NCI-H1092 (cell line): ENCODE measurements at places on chromosomes 2 and 18.

GRCh38 chr18:9914334-9914583 is 443 bp downstream of the VAPA start:
- DNase-seq = no peak

DNA sequence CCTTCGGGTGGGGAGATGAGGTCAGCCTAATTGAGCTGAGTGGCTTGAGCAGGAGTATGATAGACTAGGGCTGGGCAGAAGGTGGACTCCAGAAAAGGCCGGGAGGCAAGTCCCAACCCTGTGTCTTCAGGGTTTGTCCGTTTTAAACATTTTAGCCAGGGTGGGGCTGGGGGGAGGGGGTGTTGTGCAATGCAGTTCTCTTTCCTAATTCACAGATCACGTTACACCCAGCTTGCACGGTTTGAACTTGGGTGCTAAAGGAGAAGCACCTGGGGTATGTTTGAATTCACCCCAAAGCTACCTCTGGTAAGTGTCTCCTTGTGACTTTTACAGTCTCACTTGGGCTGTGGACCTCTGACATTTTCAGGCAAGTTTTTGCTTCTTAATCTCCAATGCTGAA is 233.3 kb downstream of the AGAP1 start:
- DNase-seq = no peak

DNA sequence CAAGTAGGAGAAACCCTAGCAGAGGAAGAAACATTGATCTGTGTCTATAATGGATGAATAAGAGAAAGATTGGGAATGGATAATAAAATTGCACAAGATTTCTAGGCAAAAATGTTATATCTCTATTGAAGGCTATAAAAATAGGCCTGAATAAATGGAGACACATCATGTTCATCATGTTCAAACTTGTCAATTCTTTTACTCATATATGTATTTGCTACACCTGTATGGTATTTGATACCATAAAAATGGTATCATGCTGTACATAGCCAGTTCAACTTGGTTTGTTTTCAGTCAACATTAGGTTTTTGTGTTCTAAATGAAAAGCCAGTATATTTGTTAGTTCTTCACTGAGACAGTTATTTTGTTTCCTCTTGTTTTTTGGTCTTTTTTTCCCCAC is 132.2 kb upstream of the RNF152 start:
- DNase-seq = no peak

- no peak for DNase-seq
These were observed 1.3 kb upstream of the SCYGR3 start for GRCh38 chr2:227615906-227616305.

GRCh38 chr18:62844850-62845643 is 129.7 kb downstream of the PHLPP1 start:
- no peak for DNase-seq

GRCh38 chr18:74534981-74535649 is 815 bp downstream of the CNDP1 start:
- no peak for DNase-seq

- no peak for DNase-seq
These were observed 46.6 kb upstream of the TCF4 start for GRCh38 chr18:55634545-55634944.

DNA sequence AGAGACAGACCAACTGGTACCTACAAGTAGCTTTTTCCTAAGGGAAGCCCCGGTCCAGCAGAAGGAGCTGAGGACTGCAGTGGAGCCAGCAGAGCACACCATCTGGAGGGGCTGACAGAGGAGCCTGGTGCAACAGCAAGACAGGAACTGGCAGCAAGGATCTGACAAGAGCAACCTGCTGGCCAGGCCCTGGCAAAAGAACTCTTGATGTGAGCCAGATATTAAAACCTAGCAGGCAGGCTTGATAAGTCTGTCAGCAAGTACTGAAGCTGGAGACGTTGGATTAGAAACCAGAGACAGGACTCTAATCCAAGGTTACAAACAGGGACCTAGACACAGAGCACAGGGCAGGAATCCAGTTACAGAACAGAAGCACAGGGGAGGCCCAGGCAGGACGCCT is 260.7 kb upstream of the MGAT5 start:
- no peak for DNase-seq

DNA sequence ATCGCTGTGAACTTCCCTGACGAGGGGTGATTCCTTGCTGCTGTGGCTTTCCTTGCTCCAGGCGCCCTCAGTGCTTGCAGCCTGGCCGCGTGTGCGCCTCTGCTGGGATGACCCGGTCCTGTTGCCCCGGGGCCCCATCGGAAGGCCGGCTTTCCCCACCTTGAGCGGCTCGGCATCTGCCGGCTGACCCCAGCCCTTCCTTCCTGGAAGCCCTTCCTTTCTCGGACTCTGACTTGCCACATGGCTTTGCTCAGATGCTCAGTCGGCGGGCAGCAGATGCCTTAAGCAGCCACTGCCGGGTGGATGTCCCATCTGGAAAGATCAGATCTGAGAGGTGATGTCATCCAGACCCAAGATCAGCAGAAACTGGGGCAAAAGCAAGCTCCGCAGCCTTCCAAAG is 100.5 kb upstream of the ODC1 start:
- no peak for DNase-seq

- DNase-seq = no peak
These were observed 68.2 kb upstream of the STON1 start for GRCh38 chr2:48461721-48462120.

DNA sequence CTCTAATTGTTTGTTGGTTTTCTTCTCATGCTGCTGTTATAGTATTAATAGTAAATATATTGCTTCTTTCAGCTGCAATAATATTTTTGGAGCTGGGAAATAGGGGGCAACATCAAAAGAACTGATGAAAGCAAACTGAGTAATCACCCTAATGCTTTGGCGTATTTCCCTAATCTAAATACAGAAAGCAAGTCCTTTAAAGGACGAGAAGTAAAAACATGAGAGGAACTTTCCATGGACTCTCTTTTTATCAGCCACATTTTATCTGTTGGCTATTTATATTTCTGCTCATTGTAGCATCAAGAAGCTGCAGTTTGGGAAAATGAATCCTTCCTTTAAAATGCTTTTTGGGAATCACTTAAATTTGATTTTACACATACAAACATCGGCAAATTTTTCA is 139.9 kb upstream of the SLC8A1 start:
- no peak for DNase-seq

GRCh38 chr2:63834401-63834800 is 7.3 kb upstream of the UGP2 start:
- DNase-seq = no peak

- no peak for DNase-seq
These were observed 19.3 kb downstream of the PTMA start for GRCh38 chr2:231727621-231728020.

GRCh38 chr18:36297417-36298125 is at the start of gene FHOD3:
TSS of gene FHOD3 (plus strand) at chr18:36297713. CDS start at chr18:36297836, 123 bp downstream.
- DNase-seq = peak; percentile 66

- DNase-seq = no peak
These were observed 54.5 kb downstream of the RASGRP3 start for GRCh38 chr2:33530690-33531548.

DNA sequence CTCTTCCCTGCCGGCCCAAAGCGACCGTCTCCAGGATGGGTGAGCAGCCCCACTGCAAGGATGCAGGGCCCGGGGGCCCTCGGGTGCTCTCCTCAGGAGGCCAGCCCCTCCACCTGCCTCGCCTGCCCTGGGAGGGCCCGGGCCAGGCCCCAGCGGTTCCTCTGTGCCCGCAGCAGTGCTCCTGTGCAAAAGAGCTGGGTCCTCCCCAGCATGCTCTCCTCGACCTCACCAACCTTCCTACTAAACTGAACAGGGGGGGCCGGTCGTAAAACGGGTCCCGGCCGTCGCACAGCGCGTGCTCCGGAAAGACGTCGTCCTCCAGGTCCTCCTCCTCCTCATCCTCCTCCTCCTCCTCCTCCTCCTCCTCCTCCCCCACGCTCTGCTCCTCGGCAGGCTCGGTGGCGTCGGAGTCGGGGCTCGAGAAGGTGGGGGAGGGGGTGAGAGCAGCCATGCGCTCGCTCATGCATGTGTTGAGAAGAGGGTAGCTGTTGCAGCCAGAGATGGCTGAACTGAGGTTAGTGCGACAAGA is 62.9 kb downstream of the KIF1A start:
- no peak for DNase-seq

- DNase-seq = no peak
These were observed 65.2 kb upstream of the CTAGE1 start for GRCh38 chr18:22482948-22483347.

DNA sequence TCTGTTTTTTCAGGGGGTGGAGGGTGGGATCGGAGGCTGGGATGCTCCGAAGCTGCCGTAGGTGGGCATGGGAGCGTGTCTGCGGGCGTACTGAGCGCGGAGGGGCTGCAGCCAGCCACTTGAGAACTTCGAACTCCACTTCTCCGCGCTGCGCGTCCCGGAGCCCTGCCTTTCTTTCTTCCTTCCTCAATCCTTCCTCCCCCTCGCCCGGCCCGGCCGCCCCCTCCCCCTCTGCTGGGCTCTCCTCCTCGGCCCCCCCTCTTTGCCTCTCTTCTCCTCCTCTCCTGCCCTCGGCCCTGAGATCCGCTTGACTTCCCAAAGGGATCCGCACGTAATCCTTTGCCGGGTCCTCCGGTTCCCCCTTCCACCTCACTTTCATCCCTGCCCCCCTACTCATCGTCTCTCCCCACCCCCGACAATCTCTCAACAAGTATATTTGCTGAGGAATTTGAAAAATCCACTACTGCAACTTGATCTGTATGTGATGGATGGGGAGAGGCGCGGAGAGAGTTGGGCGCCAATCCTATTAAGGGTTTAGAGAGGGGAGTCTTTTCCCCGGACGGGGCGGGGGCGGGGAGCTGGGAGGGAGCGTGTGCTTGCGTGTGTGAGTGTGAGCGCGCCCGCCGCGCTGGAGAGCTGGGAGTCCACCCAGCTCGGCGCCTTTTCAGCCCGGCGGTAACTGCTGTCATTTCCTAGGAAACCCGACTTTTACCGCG is 1.1 kb downstream of the GLI2 start:
- DNase-seq = no peak

GRCh38 chr2:168490946-168491605 is 35.0 kb downstream of the CERS6 start:
- DNase-seq = no peak

DNA sequence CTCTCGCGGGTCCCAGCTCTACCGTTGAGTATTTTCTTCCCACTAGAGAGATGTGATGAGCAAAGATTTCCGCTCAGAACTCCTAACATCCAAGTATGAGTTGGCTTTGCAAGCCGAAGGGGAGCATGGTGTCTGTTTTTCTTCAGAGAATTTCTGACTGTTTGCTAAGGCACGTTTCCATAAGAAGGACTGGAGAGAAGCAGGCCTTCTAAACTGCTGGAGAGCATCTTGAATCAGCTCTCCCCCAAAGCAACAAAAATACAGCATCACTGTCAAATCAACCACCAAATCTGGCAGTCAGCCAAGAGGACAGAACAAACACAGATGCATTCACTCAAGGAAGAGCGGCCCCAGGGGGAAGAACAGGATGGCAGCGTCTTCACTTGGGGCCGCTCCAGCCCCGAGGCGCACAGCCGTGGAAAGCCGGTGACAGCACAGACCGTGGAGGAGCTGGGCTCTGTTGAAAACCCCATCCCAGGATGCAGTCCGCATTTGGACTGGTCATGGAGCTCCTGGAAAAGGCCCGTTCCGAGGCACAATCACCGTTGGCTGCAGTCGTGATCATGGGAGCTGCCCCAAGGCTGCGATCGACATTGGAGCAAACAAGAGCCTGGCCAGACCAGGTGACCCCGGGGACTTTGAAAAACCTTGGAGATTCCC is 101.4 kb downstream of the NFATC1 start:
- peak; percentile 38 for DNase-seq

DNA sequence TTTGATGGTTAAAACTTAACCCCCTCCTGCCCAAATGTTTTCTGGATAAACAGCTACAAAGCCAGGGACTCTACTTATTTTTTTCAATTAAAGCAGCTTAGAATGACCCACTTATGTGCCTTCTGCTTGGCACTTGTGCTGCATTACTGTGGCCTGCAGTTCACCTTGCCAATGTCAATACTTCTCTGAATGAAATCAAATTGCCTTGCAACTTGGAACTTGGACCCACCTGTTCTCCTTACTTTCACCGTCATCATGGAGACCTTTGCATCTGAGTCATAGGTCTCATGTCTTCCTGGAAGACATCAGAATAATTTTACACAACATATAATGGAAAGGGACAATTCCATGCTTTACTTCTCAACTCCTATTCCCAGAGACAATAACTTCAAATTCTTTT is 92.1 kb upstream of the FHL2 start:
- DNase-seq = no peak

DNA sequence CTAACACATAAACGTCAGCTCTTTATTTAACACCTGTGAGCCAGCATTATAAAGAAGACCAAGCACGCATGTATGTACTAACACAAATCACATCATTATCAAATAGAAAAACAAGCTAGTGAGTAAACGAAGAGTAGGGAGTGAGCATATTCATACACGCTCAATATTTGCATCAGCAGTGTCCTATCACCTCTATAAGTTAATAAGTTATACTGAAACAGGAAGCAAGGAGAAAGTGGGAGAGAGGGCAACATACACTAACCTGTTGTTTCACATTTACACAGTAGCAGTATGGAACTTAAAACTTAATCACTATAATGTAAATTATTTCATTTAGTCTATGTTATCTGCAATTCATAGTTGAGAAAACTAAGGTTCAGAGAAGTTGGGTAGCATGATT is 321.5 kb upstream of the TANK start:
- no peak for DNase-seq

DNA sequence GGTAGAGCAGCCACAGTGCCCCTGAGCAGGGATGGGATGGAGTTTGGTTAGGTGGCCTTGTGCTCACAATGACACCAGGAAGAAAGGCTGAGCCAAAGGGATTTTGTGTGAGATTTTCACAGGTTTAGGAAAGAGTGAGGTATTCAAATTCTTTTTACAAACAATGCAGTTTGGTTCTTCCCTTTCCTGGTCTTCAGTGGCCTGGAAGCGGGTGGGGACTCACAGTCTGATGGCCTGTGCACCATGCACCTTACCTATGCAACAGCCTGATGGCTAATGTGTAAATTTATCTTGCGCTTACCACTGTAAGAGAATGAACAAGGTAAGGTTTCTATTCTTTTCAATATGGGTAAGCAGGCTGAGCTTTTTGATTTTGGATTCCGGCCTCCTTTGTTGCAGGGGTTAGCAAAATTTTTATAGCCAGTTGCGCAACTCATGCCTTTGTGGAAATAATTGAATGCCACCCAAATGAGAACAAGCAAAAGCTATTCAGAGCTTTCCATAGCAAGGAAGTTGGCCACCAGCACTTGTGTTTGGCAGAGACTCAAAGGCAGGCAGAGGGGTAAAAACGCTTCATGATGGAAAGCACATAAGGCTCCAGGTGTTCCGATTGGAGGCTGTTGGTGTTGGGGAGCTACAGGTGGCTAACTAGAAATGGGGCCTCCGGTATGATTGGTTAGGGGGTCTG is 23.8 kb upstream of the IL1R2 start:
- DNase-seq = peak; percentile 38

- DNase-seq = no peak
These were observed 36.0 kb downstream of the GCA start for GRCh38 chr2:162379719-162380580.

DNA sequence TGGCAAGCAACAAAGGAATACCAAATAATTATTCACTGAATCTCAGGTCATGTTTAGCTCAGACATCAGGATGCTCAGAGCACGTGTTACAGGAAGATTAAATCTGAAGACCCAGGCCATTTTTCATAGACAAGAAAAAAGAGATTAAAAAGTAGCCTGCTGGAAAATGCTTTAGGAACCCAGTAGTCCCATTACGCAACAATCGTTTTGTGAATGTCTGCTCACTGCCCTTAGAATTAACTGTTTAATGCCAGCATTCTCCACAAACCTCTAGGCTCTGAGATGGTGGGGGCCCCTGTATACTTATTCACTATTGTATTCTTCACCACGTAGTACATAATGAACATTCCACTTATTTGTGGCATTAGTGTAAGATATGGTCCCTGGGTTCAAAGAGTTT is 154.6 kb upstream of the NYAP2 start:
- no peak for DNase-seq
